ENCODE measurements at places on chromosomes 11 and 22.

DNA sequence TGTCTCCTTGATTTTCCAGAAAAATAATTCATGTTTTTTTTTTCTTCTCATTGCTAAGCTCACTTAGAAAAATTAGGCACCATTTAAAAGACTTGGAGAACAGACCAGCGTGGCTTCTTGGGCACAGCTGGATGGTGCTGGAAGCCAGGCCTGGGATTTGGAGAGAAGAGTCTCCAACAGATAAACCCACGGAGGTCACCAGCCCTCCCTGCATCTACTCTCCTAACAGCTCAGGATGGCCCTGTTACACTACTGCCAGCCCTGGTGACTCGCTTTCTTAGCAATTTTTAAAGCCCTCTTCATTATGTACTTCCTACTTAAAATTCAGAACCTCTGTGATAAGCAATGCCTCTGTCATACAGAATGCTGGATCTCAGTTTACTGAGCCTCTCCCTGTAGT lies 1.7 kb downstream of the PTH start:
- no peak for DNase-seq

DNA sequence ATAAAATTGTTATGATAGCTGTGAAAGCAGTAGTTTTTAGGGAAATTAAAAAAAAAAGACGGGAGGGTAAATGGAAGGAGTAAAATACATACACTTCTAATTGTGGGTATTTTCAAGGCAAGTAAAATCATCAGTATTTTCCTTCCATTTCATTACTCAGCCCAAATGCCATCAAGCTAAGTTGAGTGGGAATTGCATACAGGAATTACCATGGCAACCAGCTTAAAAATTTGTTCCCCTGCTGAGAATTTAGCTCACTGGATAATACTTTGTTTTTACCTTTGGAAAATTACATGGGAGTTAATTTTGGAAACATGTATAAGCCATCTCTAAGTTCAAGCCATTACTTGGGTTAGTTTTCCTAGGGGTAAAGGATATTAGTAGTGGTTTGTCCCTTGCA lies 1873.4 kb downstream of the LRRC4C start:
- no peak for DNase-seq

DNA sequence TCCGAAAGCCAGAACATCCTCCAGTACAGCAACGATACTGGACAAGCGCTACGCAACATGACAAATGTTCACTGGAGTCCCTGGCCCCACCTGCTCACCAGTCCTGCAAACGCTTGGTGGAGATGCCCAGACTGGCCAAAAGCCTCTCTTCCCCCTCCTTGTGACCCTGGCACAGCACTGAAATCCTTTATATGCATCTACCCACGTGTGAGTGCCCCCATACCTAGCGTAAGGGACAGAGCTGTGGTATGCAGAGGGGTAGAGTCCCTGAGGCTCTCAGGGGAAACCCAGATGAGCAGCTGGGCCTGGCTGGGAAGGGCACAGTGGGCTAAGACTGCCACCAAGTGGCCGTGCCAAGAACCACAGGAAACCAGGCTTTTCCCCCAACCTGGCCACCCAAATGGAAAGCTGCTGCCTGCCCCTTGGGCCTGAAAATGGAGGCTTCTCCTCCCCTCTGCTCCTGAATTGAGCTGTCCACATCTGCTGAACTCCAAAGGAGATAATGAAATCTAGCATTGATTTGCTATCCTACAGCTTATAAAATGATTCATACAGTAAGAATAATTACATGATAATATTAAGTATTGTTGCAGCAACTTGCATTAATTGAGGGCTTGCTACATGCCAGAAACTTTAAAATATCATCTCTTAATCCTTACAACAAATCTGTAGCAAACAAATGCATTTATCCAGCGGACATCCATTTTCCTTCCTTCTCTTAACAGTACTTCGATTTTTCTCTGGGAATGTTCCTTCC lies 24.8 kb upstream of the TTC12 start:
- DNase-seq, result peak; percentile 42

GRCh38 chr11:115279813-115280761 lies 224.1 kb downstream of the CADM1 start:
- no peak for DNase-seq

DNA sequence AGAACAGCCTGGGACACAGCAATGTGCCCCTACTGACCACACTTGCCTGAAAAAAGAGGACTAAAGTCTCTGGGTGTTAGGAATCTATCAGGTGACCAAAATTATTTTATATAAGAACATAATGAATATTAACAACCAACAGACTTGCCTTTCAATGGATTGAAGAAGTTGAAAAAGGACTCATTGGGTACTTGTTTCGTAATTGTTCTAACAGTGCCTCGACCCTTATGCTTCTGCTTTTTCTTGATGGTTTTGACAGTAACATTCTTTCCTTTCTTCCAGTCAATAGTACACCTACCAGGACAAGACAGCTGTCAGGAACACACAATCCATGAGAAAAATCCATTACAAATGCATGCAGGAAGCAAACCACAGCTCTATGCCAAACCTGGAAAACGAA lies 29.0 kb upstream of the PHLDA2 start:
- no peak for DNase-seq

- no peak for DNase-seq
These were observed 7.2 kb downstream of the TTLL1 start for GRCh38 chr22:43081968-43082367.

- no peak for DNase-seq
These were observed 629.0 kb downstream of the BRD1 start for GRCh38 chr22:49198705-49199084.

GRCh38 chr11:12680246-12680939 lies 6.2 kb downstream of the TEAD1 start:
- no peak for DNase-seq

DNA sequence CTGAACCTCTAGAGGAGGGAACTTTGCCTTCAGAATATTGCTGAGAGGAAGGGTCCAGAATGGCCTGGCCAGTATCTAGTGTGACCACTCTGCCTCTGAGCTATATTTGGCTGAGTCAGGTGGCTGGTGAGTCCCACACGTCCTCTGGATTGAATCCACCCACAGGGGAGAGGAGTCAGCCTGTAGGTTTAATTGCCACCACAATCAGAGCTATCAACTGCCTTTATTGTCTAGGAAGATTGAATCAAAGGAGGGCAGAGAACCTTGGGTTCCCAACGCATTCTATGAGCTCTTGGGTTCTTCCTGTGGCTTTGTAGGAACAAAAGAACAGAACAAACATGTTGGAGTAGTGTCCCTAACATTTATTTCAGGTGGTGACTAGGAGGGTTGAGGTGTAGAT lies 67.7 kb downstream of the ST3GAL4 start:
- DNase-seq, result no peak

- DNase-seq, result no peak
These were observed at the start of gene SHISA8 for GRCh38 chr22:41915035-41915785. Gene SHISA8, minus strand, starts transcription at chr22:41915074. Its CDS starts 407 bp downstream, at chr22:41914667.

DNA sequence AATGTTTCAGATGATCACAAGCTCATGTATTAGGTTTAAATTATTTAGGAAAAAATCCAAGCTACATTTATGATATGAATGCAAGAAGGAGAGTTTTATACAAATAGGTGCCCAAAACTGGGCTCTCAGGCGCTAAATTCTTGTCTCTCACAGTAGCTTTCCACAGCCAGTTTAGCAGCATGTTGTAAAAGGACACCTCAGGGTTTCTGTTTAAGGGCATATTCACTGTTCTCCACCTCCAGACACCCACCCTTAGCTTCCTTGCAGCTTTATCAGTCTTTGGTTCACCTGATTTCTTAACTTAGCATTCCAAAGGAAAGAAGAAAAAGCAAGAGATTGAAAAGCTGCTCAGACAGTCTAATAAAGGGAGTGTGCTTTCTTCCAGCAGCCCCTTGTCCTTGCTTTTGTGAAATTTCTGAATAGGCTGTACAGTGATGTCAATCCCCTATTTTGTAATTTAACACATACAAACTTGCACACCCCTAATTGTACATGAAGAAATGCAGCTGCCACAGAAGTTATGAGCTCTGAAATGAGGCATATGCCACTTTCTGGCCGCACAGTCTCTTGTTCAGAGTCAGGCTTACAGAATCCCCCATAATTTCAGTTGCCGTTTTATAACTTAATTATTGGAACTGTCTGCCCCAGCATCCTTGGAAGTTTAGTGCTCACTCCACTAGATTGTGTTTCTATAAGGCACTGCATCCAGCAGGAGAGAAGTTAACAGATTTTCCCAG lies 262.1 kb downstream of the DDX10 start:
- DNase-seq, result no peak

DNA sequence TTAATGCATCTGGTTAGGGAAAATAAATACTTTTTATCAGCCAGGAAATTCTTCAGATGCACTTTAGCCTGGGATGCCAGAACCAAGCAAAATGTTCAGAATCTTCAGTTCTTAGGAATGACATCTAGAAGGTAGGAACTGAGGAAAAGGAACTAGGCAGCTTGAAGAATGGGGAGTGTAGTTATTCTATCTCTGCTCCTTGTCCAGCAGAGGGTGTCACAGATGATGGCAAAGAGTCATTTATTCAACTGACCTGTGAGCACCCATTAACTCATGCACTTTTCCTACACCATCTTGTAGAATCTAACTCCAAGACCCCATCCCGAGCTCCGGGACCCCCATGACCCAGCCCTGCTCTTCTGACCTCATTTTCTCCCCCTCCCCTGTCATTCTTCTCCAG lies 122.1 kb upstream of the ISX start:
- DNase-seq, result no peak

DNA sequence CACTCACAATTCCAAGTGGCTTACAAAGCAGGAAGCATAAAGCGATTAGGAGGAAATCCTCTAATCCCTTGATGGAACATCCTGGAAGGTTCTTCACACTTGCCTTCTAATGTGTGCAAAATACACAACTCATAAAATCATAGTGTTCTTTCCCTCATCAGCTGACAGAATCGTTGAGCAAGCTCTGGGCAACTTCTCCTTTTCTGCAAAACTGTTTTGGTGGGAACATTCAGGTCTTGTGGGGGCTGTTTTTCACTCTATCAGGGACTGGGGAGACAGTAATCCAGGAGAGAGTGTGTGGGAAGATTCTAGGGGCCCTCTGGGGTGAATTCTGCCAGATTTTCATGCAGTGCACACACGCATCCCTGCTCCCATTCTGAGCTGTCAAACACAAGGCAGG lies 53.2 kb downstream of the IRAG1 start:
- DNase-seq, result no peak

- DNase-seq, result no peak
These were observed 60.2 kb upstream of the MTNR1B start for GRCh38 chr11:92909214-92909613.

DNA sequence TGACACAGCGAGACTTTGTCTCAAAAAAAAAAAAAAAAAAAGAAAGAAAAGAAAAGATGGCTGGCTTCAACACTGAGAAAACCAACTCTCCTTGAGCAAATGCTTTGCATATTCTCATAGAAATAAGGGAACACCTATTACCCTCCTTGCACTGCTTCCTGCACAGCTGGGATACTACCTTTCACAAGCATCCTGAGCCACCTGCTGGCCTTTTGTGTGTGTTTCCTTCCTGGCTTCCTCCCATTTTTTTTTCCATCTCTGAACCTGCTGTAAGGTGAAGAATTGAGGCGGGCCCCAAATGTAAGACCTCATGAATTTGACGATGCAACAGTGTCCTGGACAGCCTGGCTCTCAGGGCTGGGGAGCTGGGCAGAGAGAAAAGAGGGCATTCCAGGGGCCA lies 1.9 kb upstream of the RFPL3 start:
- no peak for DNase-seq

DNA sequence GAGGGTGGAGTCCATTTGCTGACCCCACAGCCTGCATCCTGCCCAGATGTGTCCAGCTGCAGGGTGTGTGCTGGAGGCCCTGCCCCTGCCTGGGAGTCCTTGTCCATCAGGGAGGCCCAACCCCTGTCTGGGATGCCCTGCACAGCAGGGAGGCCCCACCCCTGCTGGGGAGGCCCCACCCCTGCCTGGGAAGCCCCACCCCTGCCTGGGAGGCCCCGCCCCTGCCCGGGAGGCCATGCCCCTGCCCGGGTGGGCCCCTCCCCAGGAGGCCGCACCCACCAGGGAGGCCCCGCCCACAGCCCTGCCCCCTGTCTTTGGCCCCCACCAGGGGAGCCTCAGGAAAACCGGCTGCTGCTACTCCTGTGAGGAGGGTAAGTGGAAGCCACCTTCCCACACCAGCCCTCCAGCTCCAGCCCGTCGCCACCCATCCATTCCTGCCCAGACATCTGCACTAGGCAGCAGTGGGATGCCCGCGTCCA lies 37.2 kb downstream of the MUC5B start:
- no peak for DNase-seq
